ENCODE measurements at places on chromosomes 6 and 20.

DNA sequence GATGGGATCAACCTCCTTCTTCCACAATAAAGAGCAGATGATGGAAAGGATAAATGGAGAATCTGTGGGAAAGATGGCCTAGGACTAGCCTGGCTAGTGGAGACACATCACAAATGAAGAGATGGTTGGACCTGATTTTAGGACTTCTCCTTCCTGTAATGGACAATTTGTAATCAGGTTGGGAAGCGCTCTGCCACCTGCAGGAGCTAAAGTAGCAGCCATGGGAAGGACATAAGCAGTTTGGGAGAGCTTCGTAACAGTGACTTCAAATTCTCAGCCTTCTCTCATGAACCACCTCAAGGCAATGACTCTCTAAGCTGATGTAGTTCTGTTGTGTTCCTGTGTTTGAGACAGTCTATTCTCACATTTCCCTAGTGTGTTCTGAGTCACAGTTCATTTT lies 137.9 kb upstream of the BMP2 start:
- DNase-seq: no peak

DNA sequence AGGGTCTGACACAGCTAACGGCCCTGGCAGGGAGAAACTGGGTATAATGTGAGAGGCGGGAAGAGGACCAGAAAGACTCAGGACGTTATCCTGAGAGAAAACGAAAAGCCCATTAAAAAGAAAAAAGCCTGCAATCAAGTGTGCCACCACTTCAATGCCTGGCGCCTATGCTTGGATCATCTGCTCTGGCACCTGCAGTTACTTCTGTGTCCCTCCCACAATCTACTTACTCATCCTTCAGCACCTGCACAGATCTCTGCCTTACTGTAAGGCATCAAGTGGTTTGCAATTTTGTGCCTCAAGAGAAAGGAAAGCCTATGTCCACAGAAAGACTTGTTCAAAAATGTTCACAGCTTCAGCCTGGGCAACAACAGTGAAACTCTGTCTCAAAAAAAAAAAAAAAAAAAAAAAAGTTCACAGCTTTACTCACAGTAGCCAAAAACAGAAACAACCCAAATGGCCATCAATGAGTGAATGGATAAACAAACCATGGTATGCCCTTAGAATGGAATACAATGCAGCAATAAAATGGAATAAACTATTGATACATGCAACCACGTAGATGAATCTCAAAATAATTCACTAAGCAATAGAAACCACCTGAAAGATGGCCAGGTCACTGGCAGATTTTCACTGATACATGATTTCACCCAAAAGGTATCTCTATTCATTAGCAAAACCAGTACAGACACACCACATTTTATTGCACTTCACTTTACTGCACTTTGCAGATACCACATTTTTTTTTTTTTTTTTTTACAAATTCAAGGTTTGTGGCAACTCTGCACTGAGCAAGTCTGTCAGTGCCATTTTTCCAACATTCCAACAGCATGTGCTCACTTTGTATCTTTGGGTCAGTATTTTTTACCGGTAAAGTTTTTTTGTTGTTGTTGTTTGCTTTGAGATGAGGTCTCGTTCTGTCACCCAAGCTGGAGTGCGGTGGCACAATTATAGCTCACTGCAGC lies 48.6 kb downstream of the ABHD12 start:
- DNase-seq: peak; percentile 62

DNA sequence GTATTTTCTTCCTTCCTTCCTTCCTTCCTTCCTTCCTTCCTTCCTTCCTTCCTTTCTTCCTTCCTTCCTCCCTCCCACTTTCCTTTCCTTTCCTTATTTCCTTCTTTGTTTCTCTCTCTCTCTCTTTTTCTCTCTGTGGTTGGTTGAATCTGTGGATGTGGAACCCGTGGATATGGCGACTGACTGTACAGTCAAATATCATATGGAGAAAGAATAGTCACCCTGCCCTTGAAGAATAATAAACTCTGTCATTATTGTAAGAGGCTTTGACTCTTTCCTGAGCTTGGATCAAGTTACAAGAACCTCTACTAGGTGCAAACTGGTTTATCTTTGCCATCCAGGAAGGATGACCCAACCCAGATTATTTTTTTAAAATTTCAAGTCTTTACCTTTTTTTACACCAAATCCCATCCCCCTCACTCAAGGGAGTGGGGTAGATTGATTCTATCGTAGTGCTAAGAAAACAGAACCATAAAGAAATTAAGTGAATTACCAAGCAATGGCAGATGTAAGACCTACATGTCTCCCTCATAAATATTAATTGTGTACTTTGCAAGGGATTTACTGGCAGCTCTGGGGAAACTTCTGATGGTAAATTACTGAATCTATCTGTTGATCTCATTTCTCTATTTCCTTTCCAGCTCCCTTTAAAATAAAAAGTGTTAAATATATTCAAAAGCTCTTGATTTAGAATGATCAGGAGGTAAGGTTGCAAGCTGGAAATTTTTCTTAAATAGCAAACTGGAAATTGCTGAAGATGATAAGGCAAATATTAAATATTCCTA lies 667.5 kb downstream of the UTRN start:
- DNase-seq: no peak

DNA sequence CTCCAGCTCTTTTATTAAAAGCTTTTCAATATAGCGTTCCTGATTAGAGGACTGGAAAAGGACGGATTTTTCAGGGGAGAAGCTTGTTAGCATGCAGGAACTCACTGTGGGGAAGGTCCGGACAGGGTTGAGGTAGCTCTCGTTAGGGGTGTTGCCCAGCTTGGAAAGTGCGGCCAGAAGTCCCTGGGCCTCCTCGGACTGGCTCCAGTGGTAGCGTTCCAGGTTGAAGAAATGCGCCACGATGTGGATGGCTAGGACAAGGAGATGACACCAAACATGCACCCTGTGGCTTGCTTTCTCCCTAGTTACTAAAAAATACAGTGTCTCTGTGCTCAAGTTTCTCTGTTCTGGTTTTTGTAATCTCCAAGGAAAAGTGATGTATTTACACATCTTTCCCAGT lies 12.5 kb downstream of the NOX3 start:
- no peak for DNase-seq

- no peak for DNase-seq
These were observed 185.6 kb downstream of the BMP7 start for GRCh38 chr20:57080796-57081195.

GRCh38 chr6:6392214-6393068 lies 72.0 kb upstream of the F13A1 start:
- no peak for DNase-seq

DNA sequence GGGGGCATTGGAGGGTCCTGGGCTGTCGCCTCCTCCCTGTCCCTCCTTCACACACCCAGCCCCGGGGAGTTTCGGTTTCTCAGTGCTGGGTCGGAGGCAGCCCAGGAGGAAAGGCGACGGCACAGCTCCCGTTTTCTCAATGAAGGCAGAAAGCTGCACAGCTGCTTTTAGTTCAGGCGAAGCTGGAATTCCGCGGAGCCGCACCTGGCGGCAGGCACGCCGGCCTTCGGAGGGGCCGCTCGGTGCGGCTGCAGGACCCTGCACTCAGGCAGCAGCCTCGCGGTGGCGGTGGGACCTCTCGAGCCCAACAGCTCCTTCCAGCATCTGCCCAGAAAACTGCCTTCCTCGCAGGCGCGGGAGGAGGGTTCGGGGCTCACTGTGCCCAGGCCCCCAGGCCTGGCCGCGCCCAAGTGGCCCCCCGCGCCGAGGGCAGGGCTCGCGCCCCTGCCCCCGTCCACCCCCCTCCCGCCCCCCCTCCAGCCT lies 4.6 kb downstream of the FOXQ1 start:
- DNase-seq: no peak

- DNase-seq: peak; percentile 26
These were observed 104.4 kb upstream of the CD93 start for GRCh38 chr20:23190557-23190956.

DNA sequence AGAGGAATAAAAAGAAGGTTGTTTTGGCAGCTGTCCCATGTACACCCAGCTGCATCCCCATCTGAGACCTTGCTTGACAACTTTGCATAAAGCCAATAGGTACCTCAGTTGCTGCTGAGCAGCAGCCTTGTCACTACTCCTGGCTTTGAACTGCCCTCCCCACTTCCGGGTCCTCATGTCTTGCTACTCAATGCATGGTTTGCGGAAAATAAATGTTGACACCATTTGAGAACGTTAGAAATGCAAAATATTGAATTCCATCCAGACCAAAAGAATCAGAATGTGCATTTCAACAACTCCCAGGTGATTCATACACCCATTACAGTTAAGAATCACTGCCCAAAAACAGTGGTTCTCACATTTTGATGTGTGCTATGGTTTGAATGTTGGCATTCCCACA lies 32.9 kb downstream of the GPX5 start:
- no peak for DNase-seq

DNA sequence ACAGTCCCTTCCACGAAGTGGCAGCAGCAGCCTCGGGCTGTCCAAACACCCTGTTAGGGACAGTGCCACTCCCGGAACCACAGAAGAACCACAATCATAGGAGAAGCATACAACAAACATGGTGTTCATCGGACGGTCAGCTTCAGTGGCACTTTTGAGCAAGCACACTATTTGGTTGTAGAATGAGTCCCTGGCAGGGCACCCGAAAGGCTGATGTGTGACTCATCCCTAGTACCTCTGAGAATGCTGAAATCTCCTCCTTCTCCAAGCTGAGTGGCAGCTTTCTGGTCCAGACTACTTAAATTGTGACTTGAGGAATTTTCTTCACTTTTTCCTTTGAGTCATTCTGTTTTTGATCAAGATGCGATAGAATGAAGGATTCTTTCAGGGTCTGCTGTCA lies 282.5 kb downstream of the ESR1 start:
- peak; percentile 78 for DNase-seq

DNA sequence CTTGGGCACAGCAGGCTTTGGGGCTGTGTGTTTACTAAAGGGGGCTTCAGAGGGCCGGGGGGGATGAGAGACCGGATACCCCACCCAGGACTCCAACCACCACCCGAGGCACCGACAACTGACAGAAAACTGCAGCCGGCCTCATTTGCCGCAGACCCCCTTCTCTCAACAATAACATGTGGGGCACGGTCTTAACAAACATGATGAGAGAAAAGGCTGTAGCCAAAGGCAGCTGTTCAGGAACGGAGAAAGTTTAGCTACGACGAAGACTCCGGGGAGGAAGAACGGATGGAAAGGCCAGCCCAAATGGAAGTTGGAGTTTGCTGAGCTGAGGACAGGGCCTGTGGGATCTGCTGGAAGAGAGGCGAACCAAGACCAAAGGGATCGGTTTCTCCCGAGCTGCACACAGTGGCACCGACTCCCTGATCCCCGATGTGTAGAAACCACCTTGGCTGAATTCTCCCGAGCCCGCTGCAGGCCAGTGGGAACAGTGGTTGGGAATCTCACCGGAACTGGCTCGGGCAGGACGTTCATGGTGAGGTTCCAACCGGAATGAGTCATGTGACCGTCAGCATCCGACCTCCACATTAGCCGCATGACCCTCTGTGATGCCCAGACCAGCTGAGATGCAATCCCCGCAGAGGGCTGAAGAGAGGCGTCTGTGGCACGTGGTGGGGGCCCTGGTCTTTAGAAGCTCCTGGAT lies 359.3 kb downstream of the TAF4 start:
- DNase-seq: no peak

GRCh38 chr20:58546756-58547622 lies 31.8 kb upstream of the APCDD1L start:
- no peak for DNase-seq

- DNase-seq: no peak
These were observed 56.9 kb upstream of the DYNLRB1 start for GRCh38 chr20:34459209-34459897.

GRCh38 chr6:89527634-89528033 lies 94.7 kb downstream of the ANKRD6 start:
- no peak for DNase-seq

GRCh38 chr6:5180636-5181035 lies 80.1 kb downstream of the LYRM4 start:
- no peak for DNase-seq

DNA sequence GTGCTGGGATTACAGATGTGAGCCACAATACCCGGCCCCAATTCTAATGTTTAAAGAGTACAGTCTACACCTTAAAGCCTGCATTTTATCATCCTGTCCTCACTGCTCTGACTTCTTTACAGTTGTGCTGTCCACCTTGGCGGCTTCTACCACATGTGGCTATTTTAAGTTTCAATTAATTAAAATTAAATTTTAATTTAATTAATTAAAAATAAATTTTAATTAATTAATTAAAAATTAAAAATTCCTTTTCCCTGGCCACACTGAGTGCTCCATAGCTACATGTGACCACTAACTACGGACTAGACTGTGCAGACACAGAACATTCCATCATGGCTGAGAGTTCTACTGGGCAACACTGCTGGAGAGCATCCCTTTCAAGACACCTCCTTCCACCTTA lies 27.4 kb downstream of the ATP9A start:
- no peak for DNase-seq

GRCh38 chr6:13500915-13501314 lies 13.5 kb upstream of the GFOD1 start:
- DNase-seq: no peak

GRCh38 chr20:38224531-38224930 lies 36.0 kb downstream of the KIAA1755 start:
- DNase-seq: no peak

GRCh38 chr6:7033202-7033601 lies 74.6 kb upstream of the RREB1 start:
- DNase-seq: no peak

DNA sequence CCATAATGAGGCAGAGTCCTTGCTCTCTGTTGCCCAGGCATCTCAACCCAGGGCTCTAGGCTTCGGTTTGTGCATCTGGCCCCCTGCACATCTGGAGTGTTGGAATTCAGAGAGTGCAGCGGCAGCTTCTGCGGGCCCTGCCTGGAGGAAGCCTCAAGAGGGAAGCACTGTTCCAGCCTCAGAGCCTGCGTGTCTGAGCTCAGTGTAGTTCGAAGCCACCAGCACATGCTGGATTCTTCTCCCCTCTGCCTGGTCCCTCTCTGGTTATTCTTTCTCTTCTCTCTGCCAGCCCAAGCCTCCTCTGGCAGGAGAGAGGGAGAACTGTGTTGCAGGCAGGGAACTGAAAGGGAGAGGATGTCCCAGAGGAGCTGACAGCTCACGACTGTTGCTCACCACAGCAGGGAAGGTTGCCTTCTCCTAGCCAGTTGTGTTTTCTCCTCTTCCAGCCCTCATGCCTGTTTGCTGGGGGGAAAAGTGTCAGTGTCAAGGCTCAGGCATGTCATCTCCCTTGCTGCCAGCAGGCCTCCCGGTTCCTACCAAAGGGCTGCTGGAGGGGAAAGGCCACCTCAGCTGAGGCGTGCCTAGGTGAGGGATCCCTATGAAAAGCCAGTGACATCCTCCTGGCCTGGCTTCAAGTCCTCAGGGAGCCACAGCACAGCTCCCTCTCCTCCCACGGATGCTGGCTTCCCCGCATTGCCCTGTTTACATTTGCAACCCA lies 126.0 kb upstream of the LRFN2 start:
- no peak for DNase-seq

- no peak for DNase-seq
These were observed 23.8 kb upstream of the FAM217A start for GRCh38 chr6:4102687-4103244.

DNA sequence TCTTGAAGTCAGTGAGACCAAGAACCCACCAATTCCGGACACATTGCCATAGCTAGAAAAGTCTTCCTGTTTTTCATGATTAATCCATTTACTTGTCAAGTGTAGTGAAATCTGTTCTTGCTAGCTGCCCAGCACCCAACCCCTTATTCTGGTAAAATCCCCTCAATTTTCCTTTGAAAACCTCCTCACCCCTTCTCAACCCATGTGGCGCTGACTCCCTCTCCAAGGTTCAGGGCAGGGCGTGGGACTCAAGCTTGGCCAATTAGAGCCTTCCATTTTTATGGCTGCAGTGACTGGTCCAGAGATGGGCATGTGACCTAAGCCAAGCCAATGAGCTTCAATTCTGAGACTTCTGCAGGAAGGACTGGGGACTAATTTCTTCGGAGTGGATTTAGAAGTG lies 9.8 kb upstream of the ZBP1 start:
- DNase-seq: no peak

All from astrocyte (in vitro differentiated cells and primary cell).